Activated naive CD8-positive, alpha-beta T cell treated with anti-CD3 and anti-CD28 coated beads, Interleukin-2, amount 10 ng/mL, durations not matched to agents 7 days and 5 days (primary cell): ENCODE measurements at places on chromosomes 5 and 9. TPM values are rescaled to one million over a fixed set of nuclear protein-coding genes. Genes with fewer than 3 reads are reported as not detected.
A peak's percentile ranks its signal among the peaks of the same experiment; 100 is the strongest.

GRCh38 chr5:4661836-4662235 lies 478.3 kb upstream of the ADAMTS16 start:
- no peak for DNase-seq
- H3K27ac ChIP-seq: no peak overlapping the region
- H3K27me3 ChIP-seq: no peaks in the 10 kb centered on the region
- no peak overlapping the region for H3K4me3 ChIP-seq
- no peaks in the 10 kb centered on the region for H3K36me3 ChIP-seq

The F12 gene
- 2.2 TPM for total RNA-seq

DNA sequence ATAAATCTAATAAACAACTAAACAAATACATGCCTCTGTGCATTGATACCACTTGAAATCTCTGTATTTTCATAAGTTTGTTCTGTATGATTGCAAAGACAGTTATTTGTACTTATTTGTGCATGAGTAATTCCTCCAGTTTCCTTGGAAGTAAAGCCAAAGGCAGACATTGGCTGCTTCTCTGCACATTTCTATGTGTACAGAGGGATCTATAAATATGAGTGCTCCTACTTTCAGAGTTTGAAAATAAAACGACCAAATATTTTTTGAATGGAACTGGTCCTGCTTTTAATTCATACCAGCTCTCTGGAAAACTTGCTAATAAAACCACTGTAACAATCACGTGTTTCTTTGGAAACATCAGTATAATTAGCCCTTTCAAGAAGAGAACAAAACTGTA lies 306.5 kb downstream of the MAN2A1 start:
- H3K4me3 ChIP-seq: no peak overlapping the region
- H3K27me3 ChIP-seq: no peaks in the 10 kb centered on the region
- no peak overlapping the region for H3K27ac ChIP-seq
- H3K36me3 ChIP-seq: peaks cover 2% of the 10 kb centered on the region

DNA sequence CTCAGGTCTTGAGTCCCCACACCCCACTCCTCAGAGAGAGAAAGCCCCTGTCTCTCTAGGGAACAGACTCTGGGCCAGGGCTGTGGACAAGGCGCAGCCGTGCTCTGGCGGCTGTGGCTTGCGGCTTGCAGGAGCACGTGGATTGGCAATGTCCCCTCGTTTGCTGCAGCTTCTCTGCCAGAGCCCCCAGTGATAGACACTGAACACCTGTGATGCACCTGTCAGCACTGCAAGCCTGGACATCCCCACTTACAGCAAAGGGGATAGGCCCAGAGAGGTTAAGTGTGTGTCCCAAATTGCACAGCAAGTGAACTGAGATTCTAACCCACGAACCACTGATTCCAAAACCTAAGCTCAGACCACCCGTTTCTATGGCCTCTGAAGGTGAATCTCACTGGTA lies 7.0 kb downstream of the GFI1B start:
- no peak for DNase-seq
- H3K4me3 ChIP-seq: no peak overlapping the region
- H3K36me3 ChIP-seq: no peaks in the 10 kb centered on the region
- H3K27ac ChIP-seq: no peak overlapping the region
- H3K4me1 ChIP-seq: peaks cover 3% of the 10 kb centered on the region

- no peaks in the 10 kb centered on the region for H3K36me3 ChIP-seq
- no peak overlapping the region for H3K27ac ChIP-seq
- H3K4me3 ChIP-seq: no peak overlapping the region
- H3K27me3 ChIP-seq: no peaks in the 10 kb centered on the region
- no peaks in the 10 kb centered on the region for H3K4me1 ChIP-seq
- no peak for DNase-seq
These were observed 126.5 kb upstream of the CDH18 start for GRCh38 chr5:20114526-20114925.

DNA sequence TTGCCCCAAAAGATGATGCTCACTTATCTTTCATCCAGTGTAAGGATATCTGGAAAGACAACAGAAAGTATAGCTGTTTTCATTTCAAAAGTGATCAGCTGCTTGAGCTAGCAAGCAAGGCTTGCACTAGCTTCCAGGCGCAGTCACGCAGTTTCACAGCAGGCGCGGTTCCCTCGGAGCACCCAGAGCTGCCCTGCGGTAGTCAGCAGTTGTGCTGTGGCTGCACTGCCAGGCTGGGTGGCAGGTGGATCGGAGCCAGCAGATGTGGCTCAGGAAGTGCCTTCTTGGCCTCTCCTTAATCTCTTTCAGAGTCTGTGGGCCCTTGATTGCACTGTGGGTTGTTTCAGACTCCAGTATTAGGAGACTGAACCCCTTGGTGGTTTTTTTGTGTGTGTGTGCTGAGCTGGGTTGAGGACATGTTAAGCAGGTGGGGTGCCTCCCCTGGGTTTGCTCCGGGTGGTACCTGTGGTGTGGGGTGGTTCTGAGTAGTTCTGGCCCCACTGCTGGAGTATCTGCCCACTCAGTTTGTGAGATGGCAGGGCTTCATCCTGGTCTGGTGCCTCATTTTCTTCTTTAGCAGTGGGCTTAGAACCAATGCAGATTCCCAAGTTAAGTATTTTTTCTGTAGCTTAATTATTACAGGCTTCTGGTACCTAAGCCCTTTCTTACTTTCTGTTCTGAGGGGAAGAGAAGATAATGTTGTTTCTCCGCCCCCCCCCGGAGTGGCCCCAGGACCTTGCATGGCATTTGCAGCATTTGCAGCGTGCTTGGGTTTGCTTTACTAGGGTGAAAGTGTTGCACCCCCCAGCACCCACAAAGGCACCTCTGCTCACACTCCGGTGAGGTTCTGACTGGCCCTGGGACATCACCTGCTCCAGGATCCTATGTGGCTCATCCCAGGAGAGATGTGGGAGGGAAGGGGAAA lies 16.4 kb downstream of the TENT4A start:
- no peaks in the 10 kb centered on the region for H3K27me3 ChIP-seq
- peaks cover 12% of the 10 kb centered on the region for H3K36me3 ChIP-seq
- H3K4me3 ChIP-seq: peak overlapping the region; percentile 66
- DNase-seq: peak; percentile 50

GRCh38 chr5:180491496-180491895 lies 2.7 kb upstream of the CNOT6 start:
- no peak overlapping the region for H3K27ac ChIP-seq
- no peak overlapping the region for H3K4me3 ChIP-seq
- H3K36me3 ChIP-seq: peaks cover 9% of the 10 kb centered on the region
- peaks cover 26% of the 10 kb centered on the region for H3K4me1 ChIP-seq

GRCh38 chr9:93071464-93071863 lies 13.0 kb downstream of the SUSD3 start:
- H3K4me3 ChIP-seq: no peak overlapping the region
- H3K36me3 ChIP-seq: peaks cover 39% of the 10 kb centered on the region
- no peak overlapping the region for H3K27ac ChIP-seq
- DNase-seq: no peak

The PCDHA1 gene
- not detected for total RNA-seq

The FGF1 gene
- total RNA-seq: not detected

GRCh38 chr5:66939094-66939493 lies 257.5 kb downstream of the CD180 start:
- H3K27ac ChIP-seq: no peak overlapping the region
- peaks cover 9% of the 10 kb centered on the region for H3K4me1 ChIP-seq
- H3K4me3 ChIP-seq: no peak overlapping the region
- peaks cover 8% of the 10 kb centered on the region for H3K36me3 ChIP-seq
- peaks cover 8% of the 10 kb centered on the region for H3K27me3 ChIP-seq
- no peak for DNase-seq

DNA sequence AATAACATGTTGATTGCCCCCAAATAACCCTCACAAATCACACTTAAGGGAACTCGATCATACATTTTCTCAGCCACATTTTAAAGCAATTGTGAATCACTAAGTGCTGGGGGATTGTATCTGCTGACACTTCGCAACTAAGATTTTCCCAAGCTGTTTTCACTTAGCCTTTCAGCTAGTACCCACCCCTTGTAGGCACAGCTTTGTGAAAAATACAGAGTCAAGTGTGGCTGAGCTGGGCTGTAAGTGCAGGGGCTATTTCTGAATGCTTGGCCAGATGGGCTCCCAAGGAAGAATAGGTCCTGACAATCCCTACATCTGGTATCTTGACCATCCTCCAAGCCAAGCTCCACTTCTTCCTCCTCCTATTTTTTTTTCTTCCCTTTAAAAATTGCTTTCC lies 289.2 kb upstream of the NMUR2 start:
- H3K27ac ChIP-seq: no peak overlapping the region
- no peaks in the 10 kb centered on the region for H3K4me1 ChIP-seq
- no peak for DNase-seq
- no peak overlapping the region for H3K4me3 ChIP-seq
- H3K36me3 ChIP-seq: no peaks in the 10 kb centered on the region

- no peak overlapping the region for H3K27ac ChIP-seq
- H3K27me3 ChIP-seq: peaks cover 11% of the 10 kb centered on the region
- no peaks in the 10 kb centered on the region for H3K36me3 ChIP-seq
- no peak overlapping the region for H3K4me3 ChIP-seq
These were observed 74.1 kb upstream of the SH3PXD2B start for GRCh38 chr5:172528440-172528839.

DNA sequence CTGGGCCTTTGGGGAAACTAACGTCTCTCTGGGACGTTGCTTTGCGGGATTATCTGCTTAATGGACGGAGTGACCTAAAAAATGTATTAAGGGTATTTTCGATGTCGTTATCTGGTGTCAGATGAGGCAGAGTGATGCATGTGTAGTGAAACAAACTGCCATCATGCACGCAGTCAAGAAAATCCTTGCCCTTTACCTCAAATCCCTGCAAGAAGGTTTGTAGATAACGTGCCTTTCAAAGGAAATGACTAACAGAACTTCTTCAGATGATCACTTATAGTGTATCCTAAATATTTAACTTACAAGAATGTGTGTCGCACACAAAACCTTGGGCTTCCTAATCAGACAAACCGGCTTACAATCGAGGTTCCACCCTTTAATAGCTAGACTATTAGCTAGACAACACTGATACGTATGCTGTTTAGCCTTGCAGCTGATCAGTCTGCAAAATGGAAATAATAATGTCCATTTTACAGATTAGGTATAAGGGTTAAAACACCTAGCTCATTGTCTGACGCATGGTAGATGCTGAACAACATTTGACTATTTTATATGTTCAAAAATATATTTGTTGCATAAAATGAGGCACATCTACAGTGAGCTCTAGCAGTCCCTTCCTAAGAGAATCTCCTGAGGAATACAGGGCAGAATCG lies 541 bp upstream of the TBCA start:
- peak overlapping the region; percentile 93 for H3K27ac ChIP-seq
- peak overlapping the region; percentile 97 for H3K4me3 ChIP-seq
- H3K27me3 ChIP-seq: no peaks in the 10 kb centered on the region
- H3K36me3 ChIP-seq: peaks cover 13% of the 10 kb centered on the region
- H3K4me1 ChIP-seq: peaks cover 28% of the 10 kb centered on the region
- DNase-seq: no peak

GRCh38 chr9:126932871-126933321 lies 18.3 kb downstream of the RALGPS1 start:
- DNase-seq: no peak
- H3K4me1 ChIP-seq: peaks cover 2% of the 10 kb centered on the region
- H3K36me3 ChIP-seq: no peaks in the 10 kb centered on the region
- no peak overlapping the region for H3K4me3 ChIP-seq
- no peak overlapping the region for H3K27ac ChIP-seq
